ENCODE measurements at places on chromosomes 2 and 18.

- DNase-seq = no peak
These were observed 359.8 kb upstream of the SALL3 start for GRCh38 chr18:78619854-78620253.

DNA sequence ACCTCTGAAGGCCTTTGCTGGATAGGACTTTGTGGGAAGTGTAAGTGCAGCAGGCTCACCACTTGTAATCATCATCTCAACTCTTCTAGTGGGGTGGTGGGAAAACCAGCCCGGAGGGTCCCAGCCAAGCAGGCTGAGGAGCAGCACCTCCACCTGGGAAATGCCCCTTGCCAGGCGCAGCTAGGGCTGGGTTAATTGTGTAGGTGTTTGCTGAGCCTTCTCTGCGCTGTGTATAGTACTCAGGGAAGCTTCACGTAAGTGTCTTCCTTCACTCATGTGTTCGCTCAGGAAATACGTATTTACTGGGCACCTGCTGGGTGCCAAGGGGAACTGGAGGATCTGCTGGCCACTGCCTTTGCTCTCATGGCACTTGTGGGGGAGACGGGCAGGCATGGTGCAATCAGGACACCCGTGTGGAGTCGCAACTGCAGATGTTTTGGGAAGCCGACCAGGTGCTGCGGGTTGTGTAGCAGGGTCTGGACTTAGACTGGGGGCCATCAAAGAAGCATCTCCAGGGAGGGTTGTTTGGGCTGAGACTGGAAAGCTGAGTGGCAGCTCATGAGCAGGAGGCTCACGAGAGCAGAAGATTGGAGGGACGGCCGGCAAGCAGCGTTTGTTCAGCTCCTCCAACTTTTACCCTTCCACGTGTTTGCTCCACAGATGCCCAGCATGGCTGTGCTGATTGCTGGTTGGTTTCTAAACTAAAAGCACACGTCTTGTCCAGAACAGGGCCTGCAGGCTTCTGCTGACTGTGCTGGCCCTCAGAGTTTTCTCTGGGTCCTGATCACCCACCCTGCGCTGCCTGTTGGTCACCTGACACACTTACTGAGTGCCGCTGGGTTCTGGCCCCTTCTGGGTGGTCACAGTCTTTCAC, 164.6 kb downstream of the LDLRAD4 start:
- no peak for DNase-seq

GRCh38 chr2:107711941-107712340, 114.8 kb upstream of the RGPD4 start:
- no peak for DNase-seq

DNA sequence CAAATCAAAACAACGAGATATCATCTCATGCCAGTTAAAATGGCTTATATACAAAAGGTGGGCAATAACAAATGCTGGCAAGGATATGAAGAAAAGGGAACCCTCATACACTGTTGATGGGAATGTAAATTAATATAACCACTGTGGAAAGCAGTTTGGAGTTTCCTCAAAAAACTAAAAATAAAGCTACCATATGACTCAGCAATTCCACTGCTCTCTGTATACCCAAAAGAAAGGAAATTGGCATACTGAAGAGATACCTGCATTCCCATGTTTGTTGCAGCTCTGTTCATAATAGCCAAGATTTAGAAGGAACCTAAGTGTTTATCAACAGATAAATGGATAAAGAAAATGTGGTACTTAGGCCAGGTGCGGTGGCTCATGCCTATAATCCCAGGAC, 124.8 kb downstream of the MSTN start:
- DNase-seq = no peak

- DNase-seq = no peak
These were observed 7.0 kb upstream of the ARID5A start for GRCh38 chr2:96529376-96530143.

GRCh38 chr18:57544936-57545660, 41.4 kb downstream of the FECH start:
- DNase-seq = no peak

- no peak for DNase-seq
These were observed 429.1 kb downstream of the RNF144A start for GRCh38 chr2:7346336-7346735.

GRCh38 chr2:109331081-109331480, 202.1 kb downstream of the SH3RF3 start:
- DNase-seq = no peak

GRCh38 chr2:188573453-188573852, 281.8 kb downstream of the GULP1 start:
- DNase-seq = no peak

- DNase-seq = no peak
These were observed 50.9 kb upstream of the SMAD2 start for GRCh38 chr18:47981320-47981719.

DNA sequence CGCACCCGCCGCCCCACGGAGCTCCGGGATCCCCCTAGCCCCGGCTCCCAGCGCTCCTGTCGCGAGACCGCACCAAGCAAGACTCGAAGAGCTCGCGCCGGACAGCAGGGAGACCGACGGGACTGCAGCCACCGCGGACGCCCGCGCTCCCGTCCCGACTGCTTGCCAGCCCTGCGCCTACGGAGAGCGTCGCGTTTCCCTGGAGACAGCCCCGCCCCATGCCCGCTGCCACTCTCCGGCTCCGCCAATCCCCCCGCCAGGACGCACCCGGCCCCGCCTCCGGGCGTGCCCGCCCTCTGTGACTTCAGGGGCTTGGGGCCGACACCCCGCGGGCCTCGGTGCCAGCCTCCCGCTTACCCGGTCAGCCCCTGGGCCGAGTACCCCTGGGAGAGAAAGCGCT, at the start of gene ANKMY1:
Gene ANKMY1 (minus strand): TSS at position 181 of the 400 bp plus-strand sequence. CDS start 653 bp downstream, outside the sequence.
- peak; percentile 38 for DNase-seq

DNA sequence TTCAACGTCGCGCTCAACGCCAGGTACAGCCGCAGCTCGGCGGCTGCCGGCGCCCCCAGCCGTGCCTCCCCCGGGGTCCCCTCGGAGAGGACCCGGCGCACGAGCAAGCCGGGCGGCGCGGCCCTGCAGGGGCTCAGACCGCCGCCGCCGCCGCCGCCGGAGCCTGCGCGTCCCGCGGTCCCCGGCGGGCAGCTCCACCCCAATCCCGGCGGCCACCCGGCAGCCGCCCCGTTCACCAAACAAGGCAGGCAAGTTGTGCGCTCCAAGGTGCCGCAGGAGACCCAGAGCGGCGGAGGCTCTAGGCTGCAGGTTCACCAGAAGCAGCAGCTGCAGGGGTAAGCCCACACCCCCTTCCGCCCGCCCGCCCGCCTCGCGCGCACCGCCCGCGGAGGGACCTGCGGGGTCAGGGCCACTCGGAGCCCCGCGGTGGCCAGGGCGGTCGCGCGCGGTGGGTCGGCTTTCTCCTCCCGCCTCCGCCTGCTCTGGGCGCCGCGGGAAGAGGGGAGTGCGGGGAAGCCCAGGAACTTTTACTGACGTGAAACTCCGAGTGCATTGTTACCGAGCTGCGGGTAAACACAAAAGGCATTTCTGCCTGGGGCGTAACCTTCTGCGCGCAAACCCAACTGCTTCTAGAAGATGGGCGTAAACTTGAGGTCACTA, 861 bp downstream of the LTBP1 start:
- peak; percentile 5 for DNase-seq

DNA sequence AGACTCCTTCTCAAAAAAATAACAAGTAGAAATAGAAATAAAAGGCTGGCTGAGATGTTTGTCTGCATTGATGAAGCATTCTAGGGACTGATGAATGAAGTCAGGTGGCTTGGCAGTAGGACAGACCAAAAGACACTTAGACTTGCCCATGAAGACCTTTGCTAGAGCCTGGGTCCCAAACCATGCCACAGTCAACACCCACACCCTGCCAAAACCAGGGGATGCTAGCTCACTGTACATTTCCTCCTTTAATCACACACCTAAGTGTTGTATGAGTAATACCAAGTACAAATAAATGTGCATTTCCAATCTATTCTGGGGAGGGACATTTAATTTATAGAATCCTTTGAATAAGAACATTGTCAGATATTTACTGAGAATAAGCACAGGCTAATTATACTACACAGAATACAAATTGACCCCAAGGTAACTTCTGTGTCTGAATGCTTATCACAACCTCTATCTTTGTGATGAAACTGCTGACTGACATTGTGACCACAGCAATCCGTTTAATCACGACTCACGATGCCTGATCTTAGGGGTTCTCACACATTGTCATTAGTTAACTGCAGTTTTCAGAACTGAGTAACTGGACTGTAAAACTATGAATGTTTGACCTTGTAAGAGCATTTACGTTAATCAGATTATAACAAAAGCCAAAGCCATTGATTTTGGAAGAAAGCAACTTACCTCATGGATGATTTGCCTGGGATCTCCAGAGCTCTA, 10.5 kb upstream of the NOL10 start:
- no peak for DNase-seq

GRCh38 chr2:2586068-2586776, 255.1 kb upstream of the MYT1L start:
- no peak for DNase-seq

DNA sequence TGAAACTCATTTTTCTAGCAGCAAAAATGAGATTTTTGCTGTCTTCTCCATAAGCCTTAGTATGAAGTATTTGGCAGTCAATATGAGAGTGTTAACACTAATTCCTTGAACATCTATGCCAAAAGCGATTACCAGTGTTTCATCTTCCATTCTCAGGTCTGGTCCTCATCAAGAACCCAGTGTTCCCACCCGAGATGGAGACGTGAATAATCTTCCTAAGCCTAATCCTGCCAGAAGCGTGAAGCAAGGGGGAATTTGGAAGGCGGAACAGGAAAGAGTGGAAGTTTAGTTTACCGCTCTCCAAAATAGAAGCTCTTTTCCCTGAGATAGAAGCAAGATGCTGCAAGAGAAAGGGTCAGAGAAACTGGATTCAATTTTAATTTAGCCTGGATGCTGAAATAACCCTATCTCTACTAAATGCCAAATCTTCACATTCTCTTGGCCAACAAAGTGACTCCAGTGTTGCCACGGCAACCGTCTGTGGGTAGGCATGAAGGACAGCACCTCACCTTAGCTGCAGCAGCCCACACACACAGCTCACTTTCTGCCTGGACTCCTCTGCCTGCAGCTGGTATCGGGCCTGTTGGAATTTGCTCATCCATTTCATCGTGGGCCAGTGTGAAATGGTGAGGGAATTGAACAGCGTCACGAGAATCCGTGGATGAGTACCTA, 711.1 kb downstream of the CBLN2 start:
- DNase-seq = no peak
